ENCODE measurements at places on chromosomes 6 and 20.

DNA sequence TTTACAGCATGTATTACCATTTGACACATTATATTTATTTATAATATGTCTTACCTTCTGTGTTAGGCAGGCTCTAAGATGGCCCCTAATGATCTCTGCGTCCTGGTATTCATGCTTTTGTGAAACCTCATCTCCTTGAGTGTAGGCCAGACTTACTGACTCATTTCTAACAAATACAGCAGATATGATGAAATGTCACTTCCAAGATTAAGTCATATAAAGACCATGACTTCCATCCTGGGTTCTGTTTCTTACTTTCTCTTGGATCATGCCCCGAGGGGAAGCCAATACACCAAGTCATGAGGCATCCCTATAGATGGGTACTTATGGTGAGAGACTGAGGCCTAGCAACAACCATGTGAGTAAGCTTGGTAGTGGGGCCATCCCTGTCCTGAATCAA is 30.2 kb downstream of the ZHX3 start:
- no peak for DNase-seq

DNA sequence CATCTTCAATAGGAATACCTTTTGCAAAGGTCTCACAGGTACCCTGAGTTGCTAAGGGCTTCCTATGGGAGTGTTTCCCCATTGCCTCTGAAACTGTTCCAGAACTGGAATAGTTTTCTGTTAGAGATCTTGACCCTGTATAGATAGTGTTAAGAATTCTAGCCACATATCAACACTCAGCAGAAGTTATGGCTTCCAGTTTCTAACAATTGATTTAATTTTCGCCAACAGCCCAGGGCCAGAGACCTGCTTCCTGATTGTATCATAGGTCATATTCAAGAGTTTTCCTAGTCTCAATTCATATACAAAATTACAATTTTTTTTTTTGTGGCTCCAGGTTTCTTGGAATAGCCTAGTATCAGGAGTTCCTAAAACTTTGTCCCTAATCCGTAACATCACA is 61.0 kb downstream of the PXDC1 start:
- no peak for DNase-seq

GRCh38 chr6:117157448-117157847 is 107.9 kb upstream of the VGLL2 start:
- no peak for DNase-seq

DNA sequence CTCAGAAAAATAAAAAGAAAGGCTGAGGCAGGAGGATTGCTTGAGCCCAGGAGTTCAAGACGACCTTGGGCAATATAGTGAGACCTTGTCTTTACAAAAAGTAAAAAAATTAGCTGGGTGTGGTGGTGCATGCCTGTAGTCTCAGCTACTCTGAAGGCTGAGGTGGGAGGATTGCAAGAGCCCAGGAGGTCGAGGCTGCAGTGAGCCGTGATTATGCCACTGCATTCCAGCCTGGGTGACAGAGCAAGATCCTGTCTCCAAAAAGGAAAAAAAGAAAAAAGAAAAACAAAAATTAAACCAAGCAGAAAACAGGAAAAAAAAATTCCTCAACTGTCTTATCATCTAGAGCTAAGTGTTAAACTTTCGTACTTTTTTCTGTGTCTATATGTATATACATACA is 12.4 kb upstream of the SRSF3 start:
- no peak for DNase-seq

- no peak for DNase-seq
Observed at GRCh38 chr6:152368751-152369624, 268.2 kb downstream of the SYNE1 start.

- DNase-seq: no peak
Observed at GRCh38 chr6:72824833-72825232, 203.0 kb downstream of the KCNQ5 start.

DNA sequence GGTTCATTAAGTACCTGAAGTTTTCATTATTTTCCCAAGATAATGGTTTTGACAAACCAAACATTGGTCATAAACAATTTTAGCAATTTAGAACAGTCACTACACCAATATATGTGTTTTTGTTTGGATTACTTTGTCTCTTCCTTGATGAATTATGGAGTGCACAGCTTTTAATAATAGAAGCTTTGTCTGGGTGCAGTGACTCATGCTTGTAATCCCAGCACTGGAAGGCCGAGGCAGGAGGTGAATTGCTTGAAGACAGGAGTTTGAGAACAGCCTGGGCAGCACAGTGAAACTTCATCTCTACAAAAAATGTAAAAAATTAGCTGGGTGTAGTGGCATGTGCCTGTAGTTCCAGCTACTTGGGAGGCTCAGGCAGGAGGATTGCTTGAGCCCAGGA is 89.4 kb upstream of the ANKEF1 start:
- no peak for DNase-seq

DNA sequence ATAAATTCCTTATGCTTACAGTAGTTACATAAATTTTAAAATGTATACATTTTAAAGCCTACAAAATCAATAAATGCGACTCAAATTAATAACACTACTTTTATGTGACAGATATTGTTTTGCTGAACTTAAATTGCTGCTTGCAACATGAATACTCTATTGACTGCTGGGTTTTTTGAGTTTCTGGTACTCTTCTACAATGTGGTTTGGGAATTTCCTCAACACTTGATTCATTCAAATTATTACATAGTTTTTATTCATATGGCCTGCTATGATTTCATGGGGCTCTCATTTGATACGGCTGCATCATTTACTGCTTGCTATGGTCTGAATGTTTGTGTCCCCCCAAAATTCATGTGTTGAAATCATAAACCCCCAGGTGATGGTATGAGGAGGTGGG is 2.3 kb upstream of the TXLNB start:
- DNase-seq: no peak

GRCh38 chr6:31767096-31767645 is 4.7 kb downstream of the SAPCD1 start:
- no peak for DNase-seq
